ENCODE measurements at places on chromosomes 7 and 10.

DNA sequence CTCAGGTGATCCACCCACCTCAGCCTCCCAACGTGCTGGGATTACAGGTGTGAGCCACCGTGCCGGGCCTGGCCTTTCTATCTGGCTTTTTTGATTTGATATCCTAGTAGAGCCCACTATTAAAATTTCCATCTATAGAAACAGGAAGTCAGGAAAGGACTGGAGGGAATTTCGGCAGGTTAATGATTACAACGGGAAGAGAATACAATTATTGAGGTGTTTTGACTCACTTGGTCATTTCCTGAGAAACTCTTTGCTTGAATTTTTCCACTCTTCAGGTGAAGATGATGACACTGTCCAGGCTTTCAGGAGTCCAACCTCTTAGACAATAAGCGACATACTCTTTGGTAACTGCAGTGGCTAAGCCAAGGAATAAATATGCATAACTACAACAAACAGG lies 1.1 kb upstream of the MKLN1 start:
- no peak for DNase-seq

DNA sequence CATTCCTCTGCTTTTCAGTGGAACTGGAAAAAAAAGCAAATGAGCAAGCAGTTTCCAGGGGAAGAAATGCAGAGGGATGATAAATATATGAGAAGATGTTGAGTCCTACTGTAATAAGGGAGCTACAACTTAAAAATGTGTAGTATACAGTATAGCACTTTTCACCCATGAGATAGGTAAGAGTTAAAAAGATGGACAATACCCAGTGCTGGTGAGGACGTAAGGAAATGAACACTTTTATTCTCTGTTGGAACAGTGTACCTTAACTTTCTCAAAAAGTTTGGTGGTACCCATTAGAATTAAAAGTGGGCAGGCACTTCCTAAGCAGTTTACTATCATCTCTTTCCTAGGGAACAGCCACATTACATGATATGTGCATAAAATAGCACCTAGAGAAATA lies 2.7 kb upstream of the FAM170B start:
- DNase-seq: no peak

GRCh38 chr7:101488826-101489572 lies 126.3 kb downstream of the COL26A1 start:
- no peak for DNase-seq

GRCh38 chr7:26959290-26959689 lies 94.9 kb upstream of the SKAP2 start:
- no peak for DNase-seq

DNA sequence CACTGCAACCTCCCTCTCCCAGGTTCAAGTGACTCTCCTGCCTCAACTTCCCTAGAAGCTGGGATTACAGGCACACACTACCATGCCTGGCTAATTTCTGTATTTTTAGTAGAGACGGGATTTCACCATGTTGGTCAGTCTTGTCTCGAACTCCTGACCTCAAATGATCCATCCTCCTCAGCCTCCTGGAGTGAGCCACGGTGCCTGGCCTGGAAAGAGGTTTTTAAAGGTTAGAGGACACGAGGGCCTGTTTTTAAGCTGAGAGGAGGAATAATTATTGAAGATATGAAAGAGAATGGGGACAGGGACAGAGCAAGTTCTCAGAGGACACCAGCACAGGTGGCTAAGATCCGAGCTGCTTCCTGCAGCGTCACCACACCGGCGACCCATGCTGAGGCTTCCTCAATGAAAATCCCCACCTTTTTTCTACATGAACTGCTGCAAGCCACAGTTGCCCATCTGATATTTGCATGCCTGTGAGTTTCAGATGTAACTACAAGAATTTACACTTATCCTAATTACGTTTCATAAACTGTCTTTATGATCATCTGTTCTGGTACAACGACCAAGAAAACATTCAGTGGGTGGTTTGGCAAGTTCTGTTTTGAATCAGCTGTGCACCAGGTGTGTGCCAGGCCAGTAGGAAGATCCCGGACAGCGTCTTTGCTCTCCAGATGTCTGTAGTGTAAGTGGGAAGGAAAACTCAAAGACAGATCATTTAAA lies 76.0 kb downstream of the HIP1 start:
- DNase-seq: no peak
